Panc1 (cell line): ENCODE measurements at places on chromosomes 6 and 20. TPM values are rescaled to one million over a fixed set of nuclear protein-coding genes. Genes with fewer than 3 reads are reported as not detected.

- no peak for DNase-seq
Measured at GRCh38 chr20:53668992-53669391, 75.4 kb upstream of the ZNF217 start.

DNA sequence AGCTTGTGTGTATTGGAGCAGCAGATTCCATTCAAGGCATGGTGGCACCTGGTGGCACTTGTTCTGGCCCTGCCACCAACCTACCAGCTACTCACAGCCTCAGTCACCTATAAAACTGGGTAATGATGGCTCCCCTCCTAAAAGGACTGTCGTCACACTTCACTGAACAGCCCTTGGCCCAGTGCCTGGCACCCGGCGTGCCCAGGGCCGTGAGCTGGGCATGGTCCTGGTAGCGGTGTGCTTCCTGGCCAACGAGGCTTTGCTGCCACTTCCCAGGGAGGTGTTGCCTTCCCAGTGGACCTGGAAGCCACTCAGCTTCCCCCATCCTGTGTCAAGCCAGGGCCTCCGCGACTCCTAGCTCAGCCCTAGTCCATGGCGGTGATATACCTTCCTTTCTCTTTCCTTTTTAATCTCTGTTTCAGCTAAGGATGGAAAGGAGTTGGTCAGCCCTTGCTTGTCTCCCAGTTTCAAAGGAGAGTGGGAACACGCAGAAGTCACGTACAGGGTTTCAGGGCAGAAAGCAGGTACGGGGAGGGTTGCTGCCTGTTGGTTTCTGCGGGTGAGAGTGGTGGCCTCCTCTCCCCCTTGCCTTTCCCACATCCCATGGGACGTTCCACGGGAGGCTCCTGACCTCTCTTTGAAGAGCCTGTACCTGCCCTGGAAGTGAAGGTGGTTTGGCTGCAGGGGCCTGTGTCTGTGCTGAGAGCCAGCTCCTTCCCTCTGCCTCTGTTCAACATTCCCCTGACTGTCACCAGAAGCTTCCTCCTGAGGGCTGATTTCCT is 25.5 kb downstream of the ENTPD6 start:
- no peak for DNase-seq

DNA sequence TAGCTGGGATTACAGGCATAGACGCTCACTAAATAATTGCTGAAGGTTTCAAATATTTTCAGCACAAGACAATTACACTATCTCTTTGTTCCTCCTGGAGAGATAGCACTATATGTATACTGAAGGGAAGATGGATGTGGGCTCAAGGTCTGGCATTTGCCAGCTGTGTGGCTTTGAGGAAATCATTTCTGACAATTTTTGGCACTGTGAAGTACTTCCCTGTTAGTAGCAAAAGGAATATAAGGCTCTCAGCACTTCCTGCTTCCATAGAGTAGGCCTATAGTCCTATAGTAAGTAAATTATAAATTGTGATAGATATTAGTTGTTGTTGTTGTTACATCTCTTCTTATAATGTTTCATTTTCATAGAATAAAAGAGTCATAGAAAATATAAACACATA is 271.1 kb downstream of the SAMD5 start:
- DNase-seq: no peak

DNA sequence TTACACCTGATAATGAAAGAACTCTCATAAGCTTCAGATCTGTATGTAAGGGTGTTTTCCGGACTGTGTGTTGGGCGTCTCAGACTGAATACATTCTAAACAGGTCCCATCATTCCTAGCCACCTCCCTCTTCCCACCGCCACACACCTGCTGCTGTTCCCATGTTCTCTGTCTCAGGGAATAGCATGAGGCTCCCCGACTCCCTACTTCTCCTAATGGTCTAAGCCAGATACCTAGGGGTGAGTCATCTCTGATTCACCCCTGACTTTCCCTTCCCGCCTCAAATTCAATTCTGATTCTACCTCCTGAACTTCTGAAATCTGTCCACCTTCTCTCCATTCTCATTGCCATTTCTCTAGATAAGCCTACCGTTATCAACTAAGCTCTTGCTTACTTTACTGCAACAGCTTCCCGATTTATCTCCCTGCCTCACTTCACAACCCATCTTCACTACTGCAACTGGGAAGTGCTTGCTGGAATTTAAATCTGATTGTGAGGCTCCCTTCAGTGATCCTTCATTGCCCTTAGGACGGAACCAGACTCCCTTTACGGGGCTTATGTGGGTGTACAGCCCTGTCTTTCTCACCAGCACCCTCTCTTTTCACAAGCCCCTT is 1.6 kb downstream of the TMEM14A start:
- no peak for DNase-seq

PLCB1 gene
- total RNA-seq: 0.59 TPM

MRAP2 gene
- 2.5 TPM for total RNA-seq

AGER gene
- 3.7 TPM for total RNA-seq

GRCh38 chr6:83838727-83839126 is 14.4 kb upstream of the RIPPLY2 start:
- DNase-seq: no peak

METTL24 gene
- total RNA-seq: not detected

DNA sequence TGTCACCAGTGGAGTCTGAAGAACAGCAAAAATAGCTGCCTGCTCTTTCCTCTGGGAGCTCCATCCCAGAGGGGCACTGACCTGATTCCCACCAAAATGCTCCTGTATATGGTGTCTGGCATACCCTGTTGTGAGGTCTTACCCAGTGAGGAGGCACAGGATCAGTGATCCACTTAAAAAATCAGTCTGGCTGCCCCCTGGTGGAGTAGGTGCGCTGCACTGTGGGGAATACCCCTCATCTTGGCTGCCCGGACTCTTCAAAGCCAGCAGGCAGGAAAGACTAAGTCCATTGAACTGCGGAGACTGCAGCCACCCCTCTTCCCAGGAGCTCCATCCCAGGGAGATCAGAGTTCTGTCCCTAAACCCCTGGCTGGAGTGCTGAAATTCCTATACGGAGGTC is 230.9 kb upstream of the HTR1E start:
- DNase-seq: no peak

DNA sequence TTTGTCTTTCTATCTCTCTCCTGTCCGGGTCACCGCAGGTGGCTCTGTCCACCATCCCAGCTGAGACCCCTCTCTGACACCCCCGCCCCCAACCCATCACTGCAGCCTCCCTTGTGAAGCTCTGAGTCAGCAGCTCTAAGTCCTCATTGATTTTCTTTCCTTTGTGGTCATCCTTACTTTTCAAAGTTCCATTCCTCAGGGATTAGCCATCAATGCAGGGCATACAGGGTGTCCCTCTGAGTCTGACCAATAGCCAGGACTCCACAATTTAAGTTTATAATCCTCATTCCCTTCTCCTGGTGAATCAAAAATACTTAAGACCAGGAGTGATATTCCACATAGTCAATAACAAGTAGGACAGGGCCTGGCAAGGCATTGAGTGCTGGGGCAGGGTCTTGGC is 333.3 kb upstream of the CNR1 start:
- DNase-seq: no peak
